ENCODE measurements at places on chromosomes 6 and 20.

DNA sequence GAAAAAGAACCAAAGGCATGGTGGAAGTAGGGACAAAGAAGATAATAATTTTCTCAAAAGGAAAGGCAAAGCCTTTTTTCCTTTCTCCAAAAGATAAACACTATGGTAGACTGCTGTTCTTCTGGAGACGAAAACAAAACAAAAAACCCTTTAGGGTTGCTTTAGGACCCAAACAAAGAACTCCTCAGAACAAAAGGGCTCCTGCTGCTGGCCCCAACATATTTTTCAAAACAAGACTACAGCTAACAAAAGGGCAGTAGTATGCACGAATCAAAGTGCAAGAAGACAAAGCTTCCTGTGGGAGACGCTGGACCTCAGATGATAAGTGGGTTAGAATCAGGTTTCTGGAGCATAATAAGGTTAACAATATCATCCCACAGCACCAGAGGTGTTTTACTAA, 15.8 kb downstream of the NCOA5 start:
- DNase-seq, result no peak

DNA sequence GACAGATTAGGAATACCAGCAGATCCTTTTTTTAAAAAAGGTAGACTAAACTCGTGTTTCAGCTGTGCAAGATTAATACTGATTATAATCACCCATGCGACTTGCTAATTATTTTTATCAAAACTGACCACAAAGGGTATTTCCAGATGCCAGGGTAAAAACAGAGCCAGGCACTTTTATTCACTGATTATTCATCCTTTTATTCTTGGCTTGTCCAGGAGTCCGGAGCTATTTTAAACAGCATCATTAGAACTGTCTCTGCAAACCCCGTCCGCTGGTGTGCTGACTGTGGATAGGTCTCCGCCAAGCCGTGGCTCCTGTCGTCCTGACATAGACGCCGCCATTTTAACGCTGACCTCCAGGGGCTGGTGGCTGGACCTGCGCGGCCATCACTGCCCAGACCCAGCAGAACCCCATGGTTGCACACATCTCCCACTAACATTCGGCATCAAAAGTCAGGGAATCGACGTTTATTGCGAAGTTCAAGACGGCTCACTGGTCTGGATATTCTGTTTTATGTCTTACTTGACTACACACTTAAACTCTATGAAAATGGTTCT, 364.8 kb downstream of the THBS2 start:
- DNase-seq, result no peak

GRCh38 chr6:2783188-2783963, 18.2 kb downstream of the WRNIP1 start:
- no peak for DNase-seq

DNA sequence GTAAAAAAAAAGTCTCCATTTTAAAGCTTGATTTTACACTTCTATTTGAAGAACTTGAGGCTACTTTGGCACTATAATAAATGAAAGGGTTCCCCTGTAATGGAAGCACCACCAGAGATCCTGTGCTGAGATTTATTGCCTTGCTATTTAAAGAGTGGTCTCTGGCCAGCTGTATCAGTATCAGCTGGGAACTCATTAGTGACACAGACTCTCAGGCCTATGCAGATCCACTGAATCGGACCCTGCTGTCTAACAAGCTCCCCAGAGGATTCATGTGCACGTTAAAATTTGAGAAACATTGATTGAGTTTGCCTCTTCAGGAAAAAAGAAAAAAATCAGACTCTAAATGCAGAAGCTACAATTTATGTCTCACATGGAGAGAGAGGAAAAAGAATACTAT, 299.9 kb upstream of the BMP2 start:
- DNase-seq, result no peak

DNA sequence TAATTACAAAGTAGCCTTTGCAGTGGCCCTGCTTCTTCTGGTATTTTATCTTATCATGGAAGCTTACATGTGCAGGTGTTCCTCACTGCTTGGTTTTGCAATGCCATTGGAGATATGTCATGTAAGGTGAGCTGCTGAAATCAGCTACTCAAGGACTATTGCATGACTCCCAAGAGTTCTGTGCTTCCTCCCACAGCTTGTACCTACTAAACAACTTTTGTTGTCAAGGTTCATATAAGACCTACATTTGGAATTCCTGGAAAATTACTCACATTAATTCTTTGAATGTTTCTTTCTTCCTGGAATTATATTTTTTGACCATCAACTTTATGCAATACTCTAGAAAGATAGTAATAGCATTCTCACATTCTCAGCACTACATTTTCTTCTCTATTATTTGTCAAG, 427.5 kb upstream of the HSF2 start:
- no peak for DNase-seq

DNA sequence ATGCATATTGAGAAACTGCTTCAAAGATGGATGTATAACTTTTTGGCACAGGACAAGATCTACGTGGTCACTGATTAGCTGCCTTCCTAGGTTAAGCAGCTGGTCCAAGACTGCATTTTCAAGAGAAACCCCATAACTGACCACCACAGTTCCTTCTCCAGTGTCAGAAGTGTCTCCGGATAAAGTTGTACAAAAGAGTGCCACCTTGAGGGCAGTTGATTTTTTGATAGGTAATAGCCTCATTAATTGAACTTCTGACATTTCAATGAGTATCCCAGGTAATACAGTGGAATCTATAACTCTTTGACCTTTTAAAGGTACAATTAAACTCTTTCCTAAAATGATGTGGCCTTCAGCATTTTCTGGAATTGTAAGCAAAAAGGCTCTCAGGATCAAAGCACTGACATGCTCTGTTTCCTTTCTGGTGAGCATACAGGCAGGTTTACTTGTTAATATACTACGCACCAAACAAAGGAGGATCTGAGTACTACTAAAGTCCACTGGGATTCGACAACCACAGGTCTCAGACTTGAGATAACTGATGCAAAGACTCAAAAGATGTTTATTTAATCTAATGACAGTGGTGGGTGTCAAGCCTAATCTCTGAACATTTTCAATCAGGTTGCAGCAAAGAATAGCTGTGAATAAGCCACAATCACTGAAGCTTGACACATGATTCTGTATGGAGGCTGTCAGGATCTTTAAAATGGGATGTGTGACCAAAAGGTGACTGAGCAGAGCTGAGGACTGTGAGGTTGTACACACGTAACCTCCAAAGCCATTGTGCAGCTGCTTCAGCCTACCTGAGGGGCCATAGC, 21.2 kb downstream of the MKKS start:
- no peak for DNase-seq

DNA sequence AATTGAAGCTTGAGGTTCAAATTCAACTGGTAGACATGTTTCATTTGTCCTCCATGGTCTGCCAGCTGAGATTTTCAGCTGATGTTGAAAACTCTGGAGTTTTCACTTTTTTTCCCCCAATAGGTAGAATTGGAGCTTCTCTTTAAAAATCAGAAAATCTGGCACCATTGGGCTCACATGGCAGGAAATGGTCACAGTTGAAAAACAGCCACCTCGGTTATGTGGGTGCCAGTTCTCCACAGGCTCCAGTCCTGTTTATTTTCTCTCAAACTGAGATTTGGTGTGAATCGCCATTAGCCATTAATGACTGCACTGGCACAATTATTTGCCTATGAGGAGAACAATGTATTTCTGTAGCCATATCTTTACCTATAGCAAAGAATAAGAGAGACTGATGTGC, 171.4 kb upstream of the TFAP2D start:
- no peak for DNase-seq

DNA sequence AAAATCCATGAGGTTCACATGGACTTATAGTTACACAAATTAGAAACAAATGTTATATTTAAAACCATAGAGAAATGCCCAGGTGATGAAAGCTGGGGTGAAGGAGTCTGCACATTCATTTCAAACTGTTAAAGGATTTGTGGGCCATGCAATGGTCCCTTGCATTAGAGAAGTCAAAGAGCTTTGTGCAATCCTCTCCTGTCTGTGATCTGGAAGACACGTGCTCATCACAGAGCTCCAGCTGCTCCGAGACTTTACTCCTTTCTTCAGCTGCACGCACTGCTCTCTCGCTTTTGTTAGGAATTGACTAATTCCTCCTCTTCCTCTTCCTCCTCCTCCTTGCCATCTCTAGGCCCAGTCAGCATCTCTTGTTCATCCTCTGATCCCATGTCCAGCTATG, 4.1 kb upstream of the AIF1 start:
- no peak for DNase-seq

DNA sequence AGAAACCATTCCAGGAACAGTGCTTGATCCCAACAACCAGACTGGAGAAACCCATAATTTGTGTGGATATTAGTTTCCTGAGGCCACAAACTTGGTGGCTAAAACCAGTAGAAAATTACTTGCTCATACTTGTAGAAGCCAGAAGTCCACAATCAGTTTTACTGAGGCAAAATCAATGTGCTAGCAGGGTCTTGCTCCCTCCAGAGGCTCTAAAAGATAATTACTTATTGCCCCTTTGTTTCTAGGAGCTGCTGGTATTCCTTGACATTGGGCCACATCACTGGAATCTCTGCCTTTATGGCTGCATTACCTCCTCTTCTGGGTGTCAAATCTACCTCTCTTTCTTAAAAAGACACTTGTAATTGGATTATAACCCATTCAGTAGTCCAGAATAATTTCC, 142.2 kb upstream of the SAMD5 start:
- no peak for DNase-seq

DNA sequence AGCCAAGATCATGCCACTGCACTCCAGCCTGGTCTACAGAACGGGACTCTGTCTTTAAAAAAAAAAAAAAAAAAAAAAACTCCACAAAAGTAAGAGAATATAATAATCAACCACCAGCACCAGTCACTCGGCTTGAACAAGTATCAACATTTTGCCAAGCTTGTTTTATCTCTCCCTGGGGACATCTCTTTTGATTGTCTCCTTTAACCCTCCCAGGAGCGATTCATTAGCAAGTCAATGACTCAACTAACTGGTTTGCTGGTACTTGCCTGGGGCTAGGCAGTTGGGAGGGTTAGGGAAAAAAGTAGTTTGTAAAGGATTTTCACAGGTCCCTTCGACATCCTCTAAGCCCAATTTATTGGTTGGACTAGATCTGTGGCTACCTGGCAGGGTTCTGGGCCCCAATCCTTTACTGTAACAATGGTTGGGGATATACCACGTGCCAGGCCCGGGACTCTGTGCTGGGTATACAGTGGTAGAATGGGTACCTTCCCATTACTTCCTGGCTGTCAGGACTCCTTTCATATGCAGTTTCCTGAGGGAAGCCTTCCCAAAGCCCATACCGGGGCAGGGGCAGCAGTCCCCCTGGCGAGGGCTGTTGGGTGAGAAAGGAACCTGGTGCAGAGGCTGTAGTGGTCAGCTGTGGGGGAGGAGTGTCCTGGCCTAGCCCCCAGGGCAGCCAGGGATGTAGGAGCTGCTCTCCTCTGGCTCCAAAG, 12.2 kb downstream of the TGIF2 start:
- no peak for DNase-seq

DNA sequence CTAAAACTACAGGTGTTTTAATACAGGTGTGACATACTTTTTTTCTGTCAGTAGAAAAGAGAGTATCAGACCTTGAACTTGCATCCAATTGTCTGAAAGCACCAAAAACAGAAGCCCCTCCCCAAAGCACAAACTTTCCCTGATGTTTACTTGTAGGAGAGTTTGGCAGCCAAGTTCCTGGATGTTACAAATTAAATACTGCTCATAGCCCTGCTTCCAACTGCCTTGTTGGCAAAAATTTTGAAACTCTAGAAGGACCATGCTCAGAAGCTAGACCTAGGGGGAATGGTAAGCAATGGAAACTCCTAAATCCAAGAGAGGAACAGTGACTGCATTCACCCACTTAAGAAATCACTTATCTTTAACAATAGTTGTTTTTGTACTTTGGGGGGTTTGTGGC, 17.0 kb upstream of the ARG1 start:
- no peak for DNase-seq
